Neuronal stem cell (in vitro differentiated cells): ENCODE measurements at places on chromosomes 1 and 21.

GRCh38 chr21:34909492-34910292 is 139.4 kb downstream of the RUNX1 start:
- H3K4me1 ChIP-seq: no peaks in the 10 kb centered on the region
- H3K27me3 ChIP-seq: no peaks in the 10 kb centered on the region
- no peaks in the 10 kb centered on the region for H3K36me3 ChIP-seq
- DNase-seq: no peak
- no peak overlapping the region for H3K4me3 ChIP-seq

DNA sequence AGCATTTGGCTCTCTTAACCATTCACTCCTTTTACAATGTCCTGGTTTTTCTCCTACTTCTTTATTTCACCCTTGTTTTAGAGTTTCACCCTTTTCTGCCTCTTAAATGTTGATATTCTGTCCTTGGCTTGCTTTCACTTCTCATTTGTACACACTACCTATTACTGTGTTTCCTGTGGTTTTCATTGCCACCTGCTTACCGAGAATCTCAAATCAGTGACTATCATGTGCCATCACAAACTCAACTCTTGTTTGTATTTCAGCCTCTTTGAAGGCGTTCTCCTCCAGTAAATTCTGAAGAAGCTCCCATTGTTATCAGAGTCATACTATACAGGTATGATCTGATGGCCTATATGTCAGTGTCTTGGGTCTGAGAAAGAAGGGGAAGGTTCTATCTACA is 65.7 kb downstream of the NPHS2 start:
- no peaks in the 10 kb centered on the region for H3K4me1 ChIP-seq
- DNase-seq: no peak
- H3K36me3 ChIP-seq: no peaks in the 10 kb centered on the region
- no peak overlapping the region for H3K4me3 ChIP-seq
- no peaks in the 10 kb centered on the region for H3K27me3 ChIP-seq

DNA sequence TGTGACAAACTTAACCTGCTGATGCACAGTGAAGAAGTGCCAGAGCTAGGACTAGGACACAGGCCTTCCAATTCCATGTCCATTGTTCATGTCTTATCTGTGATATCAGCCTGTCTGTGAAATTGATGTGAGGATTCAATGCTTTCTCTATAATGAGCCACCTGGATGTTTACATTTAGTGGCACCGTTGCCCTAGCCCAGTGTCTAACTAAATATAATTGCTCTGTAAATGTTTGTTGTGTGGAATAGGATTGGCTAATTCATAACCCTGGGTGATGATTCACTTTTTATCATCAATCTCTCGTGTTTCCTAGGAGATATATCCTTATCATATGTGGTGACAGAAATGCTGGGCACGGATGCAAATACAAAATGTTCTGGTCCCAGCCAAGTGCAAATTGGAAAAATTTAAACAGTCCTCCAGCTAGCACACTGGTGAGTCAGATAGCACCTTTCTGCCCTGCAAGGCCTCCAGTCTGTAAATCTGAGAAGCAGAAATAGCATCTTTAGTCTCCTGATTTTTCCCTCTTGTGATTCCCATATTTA is 46.9 kb upstream of the GNG12 start:
- no peak overlapping the region for H3K4me3 ChIP-seq
- no peaks in the 10 kb centered on the region for H3K36me3 ChIP-seq
- H3K4me1 ChIP-seq: no peaks in the 10 kb centered on the region
- no peak overlapping the region for H3K27ac ChIP-seq

DNA sequence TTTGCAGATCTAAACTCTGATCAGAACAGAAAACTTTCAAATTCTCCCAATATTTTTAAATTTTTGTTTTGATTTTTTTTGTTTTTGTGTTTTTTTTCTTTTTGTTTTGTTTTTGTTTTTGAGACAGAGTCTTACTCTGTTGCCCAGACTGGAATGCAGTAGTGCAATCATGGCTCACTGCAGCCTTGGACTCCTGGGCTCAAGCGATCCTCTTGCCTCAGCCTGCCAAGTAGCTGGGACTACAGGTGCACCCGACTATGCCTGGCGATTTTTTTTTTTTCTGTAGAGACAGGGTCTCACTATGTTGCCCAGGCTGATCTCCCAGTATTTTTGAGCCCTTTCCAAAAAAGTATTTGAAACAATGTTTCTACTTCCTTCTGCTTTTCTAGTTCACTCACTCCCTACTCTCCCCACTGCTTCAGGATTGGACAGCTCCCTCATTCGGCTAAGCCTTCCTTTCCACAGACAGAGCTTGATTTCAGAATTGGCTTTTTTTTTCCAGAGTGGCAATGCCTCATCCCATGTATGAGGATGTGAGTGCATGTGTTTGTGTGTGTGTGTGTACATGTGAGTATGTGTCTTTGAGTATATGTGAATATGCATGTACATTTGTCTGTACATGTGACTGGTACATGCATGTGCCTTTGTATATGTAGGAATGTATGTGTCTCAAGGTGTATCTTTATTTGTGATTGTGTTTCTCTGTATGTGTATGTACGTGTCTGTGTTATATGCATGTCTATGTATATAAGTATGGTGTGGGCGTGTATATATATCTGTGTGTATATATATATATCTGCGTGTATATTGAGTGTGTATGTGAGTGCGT is 11.9 kb downstream of the LHX4 start:
- H3K36me3 ChIP-seq: no peaks in the 10 kb centered on the region
- H3K4me3 ChIP-seq: no peak overlapping the region
- H3K27ac ChIP-seq: no peak overlapping the region

- no peak for DNase-seq
- peak overlapping the region; percentile 39 for H3K4me3 ChIP-seq
- no peaks in the 10 kb centered on the region for H3K27me3 ChIP-seq
- H3K4me1 ChIP-seq: no peaks in the 10 kb centered on the region
- no peak overlapping the region for H3K27ac ChIP-seq
- H3K36me3 ChIP-seq: no peaks in the 10 kb centered on the region
Measured at GRCh38 chr21:45507888-45508508, 34.2 kb downstream of the SLC19A1 start.

DNA sequence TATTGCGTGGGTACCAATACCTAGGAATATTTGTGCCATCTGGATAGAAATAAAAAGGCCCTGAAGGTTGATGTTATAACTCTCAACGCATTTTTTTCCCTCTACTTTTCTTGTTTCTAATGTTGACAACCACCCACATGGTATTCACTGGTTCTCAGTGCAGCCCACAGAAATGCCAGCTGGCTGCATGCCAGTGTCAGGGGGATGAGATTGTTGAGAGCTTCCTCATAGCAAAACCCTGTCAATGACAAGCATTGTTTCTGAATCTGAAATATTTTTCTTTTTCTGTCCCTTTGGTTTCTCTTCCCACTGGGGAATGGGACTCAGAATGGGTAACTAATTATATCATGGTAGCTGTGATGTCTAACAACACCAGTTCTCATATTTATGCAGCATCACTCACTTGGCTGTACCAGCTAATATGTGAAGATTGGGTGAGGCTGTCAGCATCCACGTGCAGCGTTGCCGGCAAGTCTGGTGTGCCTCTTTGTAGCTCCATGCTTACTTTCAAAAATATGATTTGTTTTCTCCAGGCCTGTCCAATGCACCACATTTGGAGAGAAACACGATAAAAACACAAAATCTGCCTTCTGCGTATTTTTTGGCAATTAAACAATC is 284.6 kb downstream of the PTBP2 start:
- no peaks in the 10 kb centered on the region for H3K27me3 ChIP-seq
- no peak overlapping the region for H3K4me3 ChIP-seq
- DNase-seq: no peak
- no peaks in the 10 kb centered on the region for H3K4me1 ChIP-seq
- H3K36me3 ChIP-seq: no peaks in the 10 kb centered on the region
- H3K27ac ChIP-seq: no peak overlapping the region

GRCh38 chr21:36461277-36461917 is 18.5 kb downstream of the CLDN14 start:
- no peak overlapping the region for H3K27ac ChIP-seq
- peak overlapping the region; percentile 59 for H3K4me3 ChIP-seq
- DNase-seq: no peak
- peaks cover 22% of the 10 kb centered on the region for H3K27me3 ChIP-seq

- H3K27ac ChIP-seq: no peak overlapping the region
- no peak for DNase-seq
- no peaks in the 10 kb centered on the region for H3K4me1 ChIP-seq
Measured at GRCh38 chr1:199867601-199868000, 159.9 kb upstream of the NR5A2 start.

DNA sequence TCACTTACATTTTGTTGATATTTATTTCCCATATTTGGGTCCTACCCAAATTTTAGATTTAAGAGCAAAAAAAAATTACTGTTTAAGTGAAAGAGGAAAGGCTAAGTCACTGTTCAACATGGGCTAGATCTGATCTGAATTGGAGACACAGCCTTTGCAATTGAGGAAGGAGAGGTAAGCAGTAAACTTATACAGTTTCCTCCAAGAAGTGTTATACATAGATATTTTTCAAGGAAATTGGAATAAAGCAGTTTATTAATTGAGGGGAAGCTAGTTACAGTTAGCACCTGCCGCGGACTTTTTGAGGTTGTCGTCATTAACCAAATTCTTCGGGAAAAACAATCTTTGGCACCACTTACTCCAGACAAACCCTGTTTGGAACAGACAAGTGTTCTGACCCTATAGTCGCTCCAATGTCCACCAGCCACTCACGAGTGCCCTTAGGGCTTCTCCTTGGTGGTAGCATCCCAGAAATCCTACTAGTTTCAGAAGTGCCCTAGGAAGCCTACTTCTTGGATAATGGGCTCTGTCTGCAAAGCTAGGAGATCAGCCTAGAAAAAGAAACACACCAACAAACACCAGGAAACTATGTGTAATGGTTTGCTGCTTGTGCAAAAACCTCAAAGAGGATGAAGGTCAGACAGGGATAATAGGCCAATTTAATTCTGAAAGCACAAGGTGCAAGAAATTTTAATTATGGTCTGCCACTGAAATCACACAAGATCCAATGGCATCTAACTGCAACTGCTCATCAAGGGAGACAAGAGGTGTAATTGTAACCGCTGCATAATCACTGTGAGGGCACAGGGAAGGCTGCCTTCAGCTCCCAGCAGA is 2.5 kb downstream of the WLS start:
- H3K4me1 ChIP-seq: peaks cover 8% of the 10 kb centered on the region
- DNase-seq: no peak

- peak; percentile 85 for DNase-seq
- peaks cover 31% of the 10 kb centered on the region for H3K4me1 ChIP-seq
- H3K4me3 ChIP-seq: no peak overlapping the region
- peak overlapping the region; percentile 10 for H3K27ac ChIP-seq
Measured at GRCh38 chr1:156129687-156130577, 15.4 kb downstream of the LMNA start.

GRCh38 chr1:228352677-228353481 is 53.8 kb downstream of the TRIM11 start:
- H3K27ac ChIP-seq: no peak overlapping the region
- no peaks in the 10 kb centered on the region for H3K4me1 ChIP-seq
- no peak overlapping the region for H3K4me3 ChIP-seq
- no peak for DNase-seq
- H3K36me3 ChIP-seq: no peaks in the 10 kb centered on the region

DNA sequence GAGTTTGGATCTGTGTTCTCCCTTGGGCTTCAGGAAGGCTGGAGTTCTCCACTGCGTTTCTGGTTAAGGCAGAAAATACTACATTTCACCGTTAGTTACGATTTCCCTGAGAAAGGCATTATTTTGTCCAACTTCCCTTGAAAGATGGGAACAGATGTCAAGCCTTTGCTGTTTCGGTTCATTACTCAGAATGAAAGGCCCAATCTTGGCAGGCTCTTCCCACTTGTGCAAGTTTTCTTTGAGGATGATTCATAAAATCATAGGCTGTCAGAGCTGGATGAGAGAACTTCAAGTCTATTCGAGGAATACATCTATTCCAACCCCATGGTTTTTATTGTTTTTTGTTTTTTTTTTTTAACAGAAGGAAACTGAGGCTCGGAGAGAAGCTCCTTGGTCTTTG is 205.2 kb downstream of the GRIK3 start:
- H3K27ac ChIP-seq: no peak overlapping the region
- no peaks in the 10 kb centered on the region for H3K4me1 ChIP-seq
- H3K27me3 ChIP-seq: peaks cover 19% of the 10 kb centered on the region
- DNase-seq: no peak
- no peak overlapping the region for H3K4me3 ChIP-seq
- no peaks in the 10 kb centered on the region for H3K36me3 ChIP-seq

- H3K4me3 ChIP-seq: no peak overlapping the region
- DNase-seq: no peak
- no peak overlapping the region for H3K27ac ChIP-seq
- no peaks in the 10 kb centered on the region for H3K27me3 ChIP-seq
- no peaks in the 10 kb centered on the region for H3K36me3 ChIP-seq
Measured at GRCh38 chr1:217867446-217867995, 236.4 kb downstream of the SPATA17 start.

DNA sequence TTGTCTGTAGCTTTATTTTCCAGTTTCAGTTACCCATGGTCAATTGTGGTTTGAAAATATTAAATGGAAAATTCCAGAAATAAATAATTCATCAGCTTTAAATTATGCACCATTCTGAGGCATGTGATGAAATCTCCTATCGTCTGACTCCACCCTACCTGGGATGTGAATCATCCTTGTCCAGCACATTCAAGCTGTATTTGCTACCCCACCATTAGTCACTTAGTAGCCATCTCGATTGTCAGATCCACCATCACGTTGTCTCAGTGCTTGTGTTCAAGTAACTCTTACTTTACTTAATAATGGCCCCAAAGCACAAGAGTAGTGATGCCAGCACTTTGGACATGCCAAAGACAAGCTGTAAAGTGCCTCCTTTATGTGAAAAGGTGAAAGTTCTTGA is 4.0 kb downstream of the STPG1 start:
- no peaks in the 10 kb centered on the region for H3K27me3 ChIP-seq
- no peak for DNase-seq
- H3K4me3 ChIP-seq: no peak overlapping the region
- H3K27ac ChIP-seq: no peak overlapping the region
- H3K36me3 ChIP-seq: no peaks in the 10 kb centered on the region

DNA sequence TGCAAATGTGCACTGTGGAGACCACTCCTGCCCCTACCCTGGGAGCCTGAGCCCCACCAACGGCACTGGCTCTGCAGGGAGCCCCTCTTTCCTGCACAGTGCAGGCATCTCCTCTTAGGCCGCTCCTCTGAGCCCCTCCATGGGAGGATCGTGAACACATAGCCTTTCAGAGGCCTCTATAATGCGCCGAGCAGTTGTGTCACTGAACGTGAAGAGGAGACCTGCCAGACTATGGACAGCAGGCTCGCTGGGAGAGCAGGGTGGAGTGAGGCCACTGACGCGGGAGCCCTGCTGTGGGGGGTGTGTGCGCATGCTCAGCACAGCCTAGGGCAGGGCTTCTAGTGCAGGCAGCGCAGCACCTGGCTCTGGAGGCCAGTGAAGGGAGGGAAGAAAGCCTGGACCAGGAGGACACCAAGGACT is 151.3 kb upstream of the COL6A1 start:
- no peak overlapping the region for H3K27ac ChIP-seq
- no peak for DNase-seq
- H3K36me3 ChIP-seq: no peaks in the 10 kb centered on the region
- H3K27me3 ChIP-seq: no peaks in the 10 kb centered on the region
- H3K4me3 ChIP-seq: no peak overlapping the region

DNA sequence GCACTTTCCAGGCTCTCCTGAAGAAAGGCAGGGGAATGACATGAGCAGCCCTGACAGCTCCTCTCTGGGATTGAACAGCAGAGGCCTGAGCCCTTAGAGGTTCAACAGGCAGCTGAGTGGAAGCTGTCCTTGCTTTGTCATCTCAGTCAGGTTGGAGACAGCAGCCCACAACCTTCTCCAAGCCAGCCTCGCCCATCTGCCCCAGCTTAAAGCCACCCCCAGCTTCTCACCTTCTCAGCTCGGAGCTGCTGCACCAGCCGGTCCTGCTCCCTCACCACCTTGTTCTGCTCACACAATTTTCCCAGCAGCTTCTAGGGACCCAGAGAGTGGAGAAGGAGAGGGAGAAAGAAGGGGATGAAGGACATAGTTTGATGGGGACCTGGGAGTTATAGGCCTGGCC is 35.2 kb upstream of the GOLT1A start:
- H3K36me3 ChIP-seq: peaks cover 32% of the 10 kb centered on the region
- peaks cover 2% of the 10 kb centered on the region for H3K27me3 ChIP-seq
- peaks cover 6% of the 10 kb centered on the region for H3K4me1 ChIP-seq
- H3K4me3 ChIP-seq: no peak overlapping the region
- no peak for DNase-seq
